MM.1S (cell line): ENCODE measurements at places on chromosomes 11 and 22.
A peak's percentile ranks its signal among the peaks of the same experiment; 100 is the strongest.

DNA sequence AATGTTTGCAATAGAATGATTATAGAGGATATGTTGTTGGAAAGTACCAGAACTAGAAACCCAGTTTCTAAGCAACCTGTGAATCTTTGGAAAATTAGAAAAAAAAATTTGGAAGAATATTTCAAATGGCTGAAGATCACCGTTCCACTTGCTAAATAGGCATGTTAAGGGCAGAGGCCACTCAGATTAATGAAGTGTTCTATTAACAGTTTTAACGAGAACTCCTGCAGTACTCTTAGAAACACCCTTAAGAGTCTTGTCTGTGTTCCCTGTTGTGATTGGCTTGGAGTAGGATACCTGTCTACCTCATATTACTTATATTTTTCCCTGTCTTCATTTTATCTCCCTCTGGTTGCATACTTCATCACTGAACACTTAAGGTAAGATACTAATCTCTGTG, 4.6 kb downstream of the C11orf54 start:
- DNase-seq, result no peak

- DNase-seq, result no peak
These were observed 46.9 kb downstream of the PHF21B start for GRCh38 chr22:44962741-44963454.

DNA sequence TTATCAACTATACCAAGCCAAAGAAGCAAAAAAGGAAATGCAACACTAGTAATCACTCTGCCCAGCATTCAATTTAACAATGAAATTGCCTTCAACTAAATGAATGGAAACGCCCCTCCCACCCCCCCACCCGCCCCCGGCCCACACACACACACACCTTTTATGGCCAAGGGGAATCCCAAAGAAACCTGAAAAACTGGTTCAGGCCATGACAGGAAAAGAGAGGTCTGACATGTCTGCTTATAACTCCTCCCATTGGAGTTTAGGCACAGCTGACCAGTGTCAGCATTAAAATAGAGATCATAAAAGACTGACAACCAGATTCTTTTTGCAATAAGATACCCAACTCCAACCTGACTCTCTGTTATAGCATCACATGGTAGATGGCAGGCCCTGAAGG, 42.6 kb downstream of the ACER3 start:
- DNase-seq, result no peak

- DNase-seq, result no peak
These were observed 76.4 kb downstream of the CDKN1C start for GRCh38 chr11:2808850-2809846.

GRCh38 chr11:85699957-85700741, 14.2 kb upstream of the CCDC89 start:
- peak; percentile 37 for DNase-seq

DNA sequence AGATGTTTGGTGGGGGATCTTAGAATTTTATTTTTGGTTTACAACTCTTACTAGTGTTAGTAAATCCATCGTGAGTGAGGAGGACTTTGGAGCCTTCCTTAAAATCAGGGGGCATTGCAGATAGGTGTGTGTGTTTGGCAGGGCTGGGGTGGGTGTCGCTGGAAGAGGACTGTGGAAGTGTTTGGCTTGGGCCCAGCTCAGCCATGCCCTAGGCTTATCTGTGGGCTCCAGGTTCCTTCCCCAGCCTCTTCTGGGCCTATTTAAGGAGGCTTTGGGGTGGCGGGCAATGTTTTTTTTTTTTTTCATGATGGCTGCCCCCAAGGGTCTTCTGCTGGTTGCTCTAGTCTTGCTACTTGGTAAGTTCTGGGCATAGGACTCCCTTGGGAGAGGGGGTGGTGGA, 22.1 kb downstream of the MTFP1 start:
- no peak for DNase-seq

DNA sequence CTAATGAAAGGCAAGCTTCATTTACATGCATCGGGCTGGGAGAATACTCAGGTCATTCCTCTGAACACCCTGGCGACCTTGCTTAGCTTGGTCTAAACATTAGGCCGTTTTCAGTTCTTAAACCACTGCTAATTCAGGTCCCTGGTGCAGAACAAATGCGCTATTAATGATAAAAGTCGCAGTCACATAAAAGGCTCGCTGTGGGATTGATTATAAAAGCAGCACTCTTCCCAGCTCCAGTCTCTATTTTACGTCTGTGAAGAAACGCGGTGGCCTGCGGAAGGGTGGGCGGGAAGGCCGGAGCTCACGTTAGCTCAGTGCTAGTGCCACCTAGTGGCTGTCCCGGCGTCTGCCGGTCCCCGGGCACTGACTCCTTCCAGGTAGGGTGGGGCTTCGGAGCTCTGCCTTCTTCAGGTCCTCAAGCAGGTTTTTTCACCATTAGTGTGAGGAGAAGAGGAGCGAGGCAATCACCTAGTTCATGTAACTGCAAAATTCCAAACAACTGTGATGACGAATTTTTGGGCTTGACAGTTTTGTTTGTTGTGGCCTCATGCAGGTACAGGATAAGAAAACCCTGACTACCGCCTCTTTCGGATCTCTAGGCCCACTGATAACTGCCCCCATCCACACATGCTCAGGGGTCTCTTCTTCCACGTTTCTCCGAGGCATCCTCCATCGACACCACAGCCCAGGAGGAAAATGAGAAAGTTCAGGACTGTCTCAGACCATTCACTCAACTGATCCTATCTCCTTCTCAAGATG, 66.5 kb upstream of the CLMP start:
- DNase-seq, result peak; percentile 79

- DNase-seq, result no peak
These were observed 1.6 kb downstream of the TMEM132A start for GRCh38 chr11:60925868-60926267.

DNA sequence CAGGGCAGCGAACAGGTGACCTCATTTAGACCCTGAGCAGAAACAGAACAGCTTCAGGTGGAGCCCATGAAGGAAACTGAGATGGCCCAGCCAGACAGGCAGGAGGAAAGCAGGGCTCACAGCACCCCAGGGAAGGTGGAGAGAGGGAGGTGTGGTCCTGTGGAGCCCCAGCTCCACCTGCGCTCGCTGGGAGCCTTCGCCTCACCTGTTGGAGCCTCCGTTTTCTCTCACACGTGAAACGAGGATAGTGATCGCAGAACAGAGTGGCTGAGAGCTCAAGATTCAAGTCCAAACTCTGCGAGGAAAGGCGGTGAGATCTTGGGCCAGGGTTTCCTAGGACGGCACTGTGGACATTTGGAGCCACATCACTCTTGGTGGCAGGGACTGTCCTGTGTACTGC, 8.6 kb upstream of the CERK start:
- no peak for DNase-seq

GRCh38 chr11:69529001-69529400, 47.5 kb downstream of the LINC01488 start:
- no peak for DNase-seq

GRCh38 chr11:44602891-44603310, 37.4 kb downstream of the CD82 start:
- no peak for DNase-seq

- no peak for DNase-seq
These were observed 17.3 kb upstream of the DGCR8 start for GRCh38 chr22:20062766-20063083.

- peak; percentile 78 for DNase-seq
These were observed 51.5 kb upstream of the LRRC32 start for GRCh38 chr11:76721755-76722677.

DNA sequence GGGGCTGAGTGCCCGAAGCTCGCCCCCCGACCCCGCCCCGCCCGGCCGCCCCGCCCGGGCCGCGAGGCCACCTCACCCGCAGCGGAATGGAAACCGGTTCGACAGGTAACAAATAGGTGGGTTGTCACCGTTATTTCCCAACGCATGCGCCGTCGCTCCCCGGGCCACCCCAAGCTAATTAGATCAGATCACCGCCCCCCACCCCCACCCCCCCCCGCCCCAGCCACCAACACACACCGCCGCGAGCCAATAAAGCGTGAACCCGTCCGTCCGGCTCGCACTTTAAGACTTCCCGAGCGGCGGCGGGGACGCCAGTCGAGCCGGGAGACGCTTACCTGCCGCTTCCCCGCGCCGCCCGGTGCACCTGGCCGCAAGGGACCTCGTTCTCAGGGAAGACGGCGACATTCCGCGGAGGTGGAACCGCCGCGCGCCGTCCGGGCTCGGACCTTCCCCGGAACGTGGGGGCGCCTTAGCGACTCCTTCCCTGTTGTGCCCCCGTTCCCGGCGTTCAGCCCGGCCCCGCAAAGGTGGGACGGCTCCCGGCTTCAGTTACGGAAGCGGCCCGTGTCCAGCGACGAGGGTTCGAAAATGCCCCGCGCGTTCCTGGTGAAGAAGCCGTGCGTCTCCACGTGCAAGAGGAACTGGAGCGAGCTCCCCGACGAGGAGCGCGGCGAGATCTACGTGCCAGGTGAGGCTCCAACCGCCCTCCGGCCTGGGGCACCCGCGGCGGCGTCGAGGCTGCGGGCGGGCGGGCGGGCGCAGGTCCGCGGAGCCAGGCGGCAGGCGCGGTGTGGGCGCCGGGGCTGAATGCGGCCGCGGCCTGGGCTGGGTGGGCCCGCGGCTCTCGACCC, at the start of gene OVOL1:
Gene OVOL1, plus strand, starts transcription at position 278 of the 851 bp plus-strand sequence. Its CDS starts 311 bp downstream, at position 589.
- no peak for DNase-seq
